Adrenal gland (tissue), 19 donors: ENCODE measurements at places on chromosomes 3 and 15. TPM values are rescaled to one million over a fixed set of nuclear protein-coding genes. Genes with fewer than 3 reads are reported as not detected.

DNA sequence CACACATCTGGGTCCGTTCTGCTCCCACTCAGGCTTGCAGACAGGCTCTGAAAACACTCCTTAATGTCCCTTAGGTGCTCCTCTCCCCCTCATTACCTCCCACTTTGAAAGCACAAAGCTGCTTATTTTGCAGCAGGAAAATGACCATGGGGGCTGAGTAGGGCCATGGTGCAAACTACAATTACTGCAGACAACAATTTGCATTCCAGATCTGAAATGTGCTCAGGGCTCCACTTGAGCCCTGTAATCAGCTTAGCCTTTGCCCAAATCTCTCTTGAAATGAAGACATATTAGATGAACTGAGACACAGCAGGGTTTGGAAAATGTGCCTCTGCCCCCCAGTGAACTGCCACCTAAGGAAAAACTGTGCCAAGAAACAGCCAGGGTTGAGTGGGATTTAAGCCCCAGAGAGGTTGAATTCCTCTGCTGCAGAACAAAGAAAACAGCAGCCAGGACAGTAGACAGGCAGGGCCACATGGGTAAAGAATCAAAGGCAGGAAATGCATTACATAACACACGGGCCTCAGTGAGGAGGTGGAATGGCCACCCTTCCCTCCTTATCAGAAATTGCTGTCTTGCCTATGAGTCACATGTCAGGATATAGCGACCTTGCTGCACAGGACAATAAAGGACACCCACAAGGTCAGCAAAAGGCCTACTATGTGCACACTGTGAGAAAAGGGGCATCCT is 126.8 kb upstream of the ARHGEF3 start:
- H3K4me1 ChIP-seq = peaks cover 7% of the 10 kb centered on the region
- no peaks in the 10 kb centered on the region for H3K27me3 ChIP-seq
- peak; percentile 54 for DNase-seq
- peak overlapping the region; percentile 17 for H3K27ac ChIP-seq

GRCh38 chr15:75759416-75760130 is 46.9 kb upstream of the CSPG4 start:
- no peaks in the 10 kb centered on the region for H3K27me3 ChIP-seq
- H3K4me1 ChIP-seq = peaks cover 16% of the 10 kb centered on the region
- no peak overlapping the region for H3K4me3 ChIP-seq
- H3K27ac ChIP-seq = no peak overlapping the region
- DNase-seq = no peak
- no peaks in the 10 kb centered on the region for H3K36me3 ChIP-seq

- no peak overlapping the region for H3K4me3 ChIP-seq
- no peaks in the 10 kb centered on the region for H3K36me3 ChIP-seq
- no peak for DNase-seq
- H3K4me1 ChIP-seq = peaks cover 14% of the 10 kb centered on the region
- no peak overlapping the region for H3K27ac ChIP-seq
Observed at GRCh38 chr15:63836579-63836978, 2.8 kb upstream of the HERC1 start.

GRCh38 chr3:105653166-105653565 is 215.6 kb downstream of the CBLB start:
- peaks cover 10% of the 10 kb centered on the region for H3K4me1 ChIP-seq
- H3K36me3 ChIP-seq = no peaks in the 10 kb centered on the region
- H3K27me3 ChIP-seq = no peaks in the 10 kb centered on the region
- H3K27ac ChIP-seq = no peak overlapping the region
- no peak for DNase-seq
- no peak overlapping the region for H3K4me3 ChIP-seq

GRCh38 chr15:54675241-54675640 is 521.5 kb downstream of the RSL24D1 start:
- H3K36me3 ChIP-seq = no peaks in the 10 kb centered on the region
- H3K27me3 ChIP-seq = no peaks in the 10 kb centered on the region
- H3K27ac ChIP-seq = no peak overlapping the region

GRCh38 chr3:73324203-73325155 is 263.0 kb downstream of the EBLN2 start:
- H3K27me3 ChIP-seq = no peaks in the 10 kb centered on the region
- no peak overlapping the region for H3K27ac ChIP-seq
- H3K36me3 ChIP-seq = no peaks in the 10 kb centered on the region

- H3K27me3 ChIP-seq = no peaks in the 10 kb centered on the region
- no peaks in the 10 kb centered on the region for H3K4me1 ChIP-seq
- no peaks in the 10 kb centered on the region for H3K36me3 ChIP-seq
- DNase-seq = no peak
- no peak overlapping the region for H3K4me3 ChIP-seq
Observed at GRCh38 chr15:94105760-94106159, 125.6 kb upstream of the MCTP2 start.

GRCh38 chr3:186154641-186155040 is 45.8 kb upstream of the ETV5 start:
- no peaks in the 10 kb centered on the region for H3K36me3 ChIP-seq
- H3K27me3 ChIP-seq = no peaks in the 10 kb centered on the region
- no peak overlapping the region for H3K4me3 ChIP-seq

DNA sequence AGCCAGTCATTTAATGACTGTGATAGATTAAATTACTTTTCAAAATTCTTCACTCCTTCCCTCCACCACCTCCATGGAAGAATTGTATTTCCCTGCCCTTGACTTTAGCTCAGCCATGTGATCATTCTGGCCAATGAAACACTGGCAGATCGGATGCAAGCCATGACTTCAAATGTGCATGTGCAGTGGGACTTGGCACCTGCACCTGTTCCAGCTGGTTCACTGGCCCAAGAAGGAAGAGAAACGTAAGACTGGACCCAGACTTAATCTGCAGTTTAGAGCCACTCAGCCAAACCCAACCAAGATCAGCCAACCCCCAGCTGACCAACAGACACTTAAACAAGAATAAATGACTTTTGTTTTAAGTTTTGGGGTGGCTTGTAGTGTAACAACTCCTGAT is 11.8 kb downstream of the DPH3 start:
- peak overlapping the region; percentile 41 for H3K27ac ChIP-seq
- H3K36me3 ChIP-seq = no peaks in the 10 kb centered on the region
- no peak overlapping the region for H3K4me3 ChIP-seq
- no peaks in the 10 kb centered on the region for H3K27me3 ChIP-seq
- DNase-seq = no peak

DNA sequence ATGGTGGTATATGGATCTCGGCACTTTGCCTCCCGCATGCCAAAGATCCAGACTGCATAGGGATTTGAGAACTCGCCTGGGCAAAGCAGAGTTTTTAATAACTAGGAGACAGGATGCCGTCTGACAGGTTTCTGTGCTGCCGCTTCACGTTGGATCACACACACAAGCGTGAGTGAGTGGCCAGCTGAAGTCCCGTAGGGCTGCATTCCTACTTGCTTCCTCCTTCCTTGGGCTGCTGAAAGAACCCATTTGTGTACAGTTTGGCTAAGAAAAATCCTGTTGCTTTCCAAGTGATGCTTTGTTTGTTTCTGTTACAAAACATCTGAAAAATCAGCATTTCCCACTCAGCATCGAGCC is 604.3 kb upstream of the CFAP20DC start:
- no peak overlapping the region for H3K4me3 ChIP-seq
- H3K27ac ChIP-seq = no peak overlapping the region
- no peaks in the 10 kb centered on the region for H3K36me3 ChIP-seq

- H3K27me3 ChIP-seq = no peaks in the 10 kb centered on the region
- no peaks in the 10 kb centered on the region for H3K36me3 ChIP-seq
Observed at GRCh38 chr15:94040541-94041248, 190.7 kb upstream of the MCTP2 start.

GRCh38 chr3:36943601-36944000 is 1.3 kb downstream of the TRANK1 start:
- peak overlapping the region; percentile 36 for H3K4me3 ChIP-seq
- no peak for DNase-seq
- H3K4me1 ChIP-seq = peaks cover 7% of the 10 kb centered on the region
- H3K27me3 ChIP-seq = no peaks in the 10 kb centered on the region
- H3K36me3 ChIP-seq = no peaks in the 10 kb centered on the region
- no peak overlapping the region for H3K27ac ChIP-seq

- H3K4me3 ChIP-seq = no peak overlapping the region
- no peak overlapping the region for H3K27ac ChIP-seq
- H3K4me1 ChIP-seq = no peaks in the 10 kb centered on the region
- no peak for DNase-seq
Observed at GRCh38 chr3:20326541-20326940, 140.5 kb upstream of the SGO1 start.

DNA sequence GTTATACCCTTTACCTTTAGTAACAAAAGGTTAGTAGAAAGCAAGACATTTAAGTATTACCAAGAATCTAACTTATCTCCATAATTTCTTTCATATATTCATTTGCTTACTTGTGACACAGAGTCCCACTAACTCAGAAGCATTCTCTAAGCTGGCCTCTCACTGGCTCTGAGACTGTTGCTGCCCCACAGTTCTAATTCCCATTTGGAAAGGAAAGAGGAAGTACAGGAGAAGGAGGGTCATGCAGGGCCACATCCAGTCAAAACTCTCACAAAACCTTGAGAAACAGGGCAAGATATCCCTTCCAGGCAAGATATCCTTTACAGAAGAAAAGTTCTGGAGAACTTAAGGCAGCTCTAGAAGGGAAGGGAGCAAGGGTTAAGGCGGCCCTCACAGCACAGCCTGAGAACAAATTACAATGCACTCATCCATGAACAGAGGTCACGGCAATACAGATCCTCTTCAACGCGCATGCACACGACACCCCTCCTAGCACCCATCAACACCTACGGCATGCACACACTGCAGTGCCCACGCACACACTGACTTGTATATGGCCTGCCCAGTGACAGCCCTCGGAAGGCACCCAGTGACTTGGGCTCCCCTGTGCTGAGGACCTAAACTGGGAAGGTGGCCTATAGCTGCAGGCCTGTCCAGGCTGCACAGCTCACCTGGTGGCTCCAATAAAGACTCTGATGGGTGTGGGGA is 13.0 kb upstream of the MYO5C start:
- DNase-seq = no peak
- H3K36me3 ChIP-seq = peaks cover 10% of the 10 kb centered on the region
- no peaks in the 10 kb centered on the region for H3K4me1 ChIP-seq
- no peaks in the 10 kb centered on the region for H3K27me3 ChIP-seq
- no peak overlapping the region for H3K4me3 ChIP-seq

GRCh38 chr3:132624790-132625189 is 27.7 kb downstream of the ACKR4 start:
- DNase-seq = no peak
- no peaks in the 10 kb centered on the region for H3K27me3 ChIP-seq
- peaks cover 10% of the 10 kb centered on the region for H3K36me3 ChIP-seq
- H3K27ac ChIP-seq = no peak overlapping the region
- no peaks in the 10 kb centered on the region for H3K4me1 ChIP-seq

DNA sequence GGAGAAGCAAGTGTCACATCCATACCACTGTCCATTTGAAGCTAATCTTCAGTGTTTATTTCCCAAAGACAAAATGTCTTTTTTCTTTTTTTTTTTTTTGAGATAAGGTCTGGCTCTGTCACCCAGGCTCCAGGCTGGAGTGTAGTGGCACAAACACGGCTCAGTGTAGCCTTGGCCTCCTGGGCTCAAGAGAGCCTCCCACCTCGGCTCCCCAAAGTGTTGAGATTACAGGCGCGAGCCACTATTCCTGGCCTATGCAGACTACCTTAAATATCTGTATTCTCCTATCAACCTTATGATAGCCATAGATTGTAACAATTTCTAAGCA is 27.7 kb upstream of the VPS33B start:
- no peaks in the 10 kb centered on the region for H3K4me1 ChIP-seq
- no peaks in the 10 kb centered on the region for H3K36me3 ChIP-seq
- H3K4me3 ChIP-seq = no peak overlapping the region
- H3K27me3 ChIP-seq = peaks cover 14% of the 10 kb centered on the region

DNA sequence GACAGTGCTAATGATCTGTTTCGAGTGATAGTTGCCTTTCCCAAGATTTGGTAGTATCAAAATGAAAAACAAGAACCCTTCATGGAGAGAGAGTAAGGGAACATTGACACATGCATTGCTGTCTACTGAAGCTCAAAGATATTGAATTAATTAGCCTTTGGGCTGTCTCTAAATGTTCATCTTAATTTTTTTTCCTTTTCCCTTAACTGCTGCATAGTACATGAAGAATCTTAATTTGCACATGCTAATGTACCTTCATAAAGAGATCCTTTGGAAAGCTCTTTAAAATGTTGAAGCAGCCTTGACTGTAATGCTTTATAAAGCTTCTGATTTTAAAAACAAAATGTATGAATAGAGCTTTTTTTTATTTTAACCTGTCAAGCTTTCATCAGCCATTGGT is 452.2 kb downstream of the TUSC7 start:
- H3K27ac ChIP-seq = no peak overlapping the region
- no peak for DNase-seq
- H3K4me3 ChIP-seq = no peak overlapping the region
- H3K4me1 ChIP-seq = no peaks in the 10 kb centered on the region

GRCh38 chr3:146830231-146830630 is 225.1 kb upstream of the PLSCR5 start:
- no peak for DNase-seq
- H3K4me3 ChIP-seq = no peak overlapping the region
- no peaks in the 10 kb centered on the region for H3K27me3 ChIP-seq
- no peaks in the 10 kb centered on the region for H3K4me1 ChIP-seq
- no peak overlapping the region for H3K27ac ChIP-seq
- no peaks in the 10 kb centered on the region for H3K36me3 ChIP-seq

GRCh38 chr3:36957063-36957462 is 12.2 kb upstream of the TRANK1 start:
- no peak for DNase-seq
- H3K4me3 ChIP-seq = no peak overlapping the region
- no peaks in the 10 kb centered on the region for H3K36me3 ChIP-seq
- H3K27me3 ChIP-seq = no peaks in the 10 kb centered on the region
- H3K4me1 ChIP-seq = no peaks in the 10 kb centered on the region

GRCh38 chr3:29643034-29643425 is 362.2 kb downstream of the RBMS3 start:
- H3K27me3 ChIP-seq = no peaks in the 10 kb centered on the region
- no peaks in the 10 kb centered on the region for H3K36me3 ChIP-seq
- peak overlapping the region; percentile 14 for H3K27ac ChIP-seq

- no peak overlapping the region for H3K27ac ChIP-seq
- H3K4me1 ChIP-seq = no peaks in the 10 kb centered on the region
- no peak overlapping the region for H3K4me3 ChIP-seq
- H3K36me3 ChIP-seq = no peaks in the 10 kb centered on the region
Observed at GRCh38 chr3:63818282-63819150, 583 bp upstream of the C3orf49 start.

DNA sequence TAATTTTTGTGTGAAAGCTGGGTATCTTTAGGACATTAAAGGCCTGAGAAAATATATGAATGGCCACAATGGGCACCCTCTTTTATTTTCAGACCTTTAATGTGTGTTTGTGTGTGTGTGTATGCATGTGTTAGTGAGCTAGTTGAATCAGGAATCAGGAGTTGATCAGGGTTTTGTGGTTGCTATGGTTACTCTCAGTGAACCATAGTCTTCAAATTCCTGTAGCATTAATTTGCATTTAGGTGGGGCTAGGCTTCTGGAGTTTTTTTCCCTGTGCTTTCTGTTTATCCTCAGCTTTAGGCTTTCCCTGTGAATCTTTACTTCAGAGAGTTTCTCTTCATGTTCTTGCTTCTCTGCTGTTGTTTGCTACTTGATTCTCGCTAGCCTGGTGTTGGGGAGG is 122.0 kb upstream of the ONECUT1 start:
- no peak overlapping the region for H3K4me3 ChIP-seq
- no peaks in the 10 kb centered on the region for H3K4me1 ChIP-seq
- H3K36me3 ChIP-seq = no peaks in the 10 kb centered on the region
- H3K27me3 ChIP-seq = peaks cover 7% of the 10 kb centered on the region
- DNase-seq = no peak

GRCh38 chr15:59380902-59381610 is 8.4 kb upstream of the MYO1E start:
- H3K27ac ChIP-seq = no peak overlapping the region
- H3K27me3 ChIP-seq = no peaks in the 10 kb centered on the region
- no peaks in the 10 kb centered on the region for H3K36me3 ChIP-seq
- no peak overlapping the region for H3K4me3 ChIP-seq
- no peaks in the 10 kb centered on the region for H3K4me1 ChIP-seq

The CRTC3 gene
- 14.9 TPM for total RNA-seq

The PLA2G4F gene
- not detected for total RNA-seq

The NUP210 gene
- total RNA-seq = 11.0 TPM

The ATG7 gene
- 98.6 TPM for total RNA-seq

The RTP1 gene
- total RNA-seq = not detected

The SEMA6D gene
- 3.8 TPM for total RNA-seq

The ZNF774 gene
- 6.1 TPM for total RNA-seq

The PTPRG gene
- total RNA-seq = 80.6 TPM
